ENCODE measurements at places on chromosomes 16 and 17.

- no peak for DNase-seq
Observed at GRCh38 chr17:40284085-40284713, 3.5 kb upstream of the CDC6 start.

DNA sequence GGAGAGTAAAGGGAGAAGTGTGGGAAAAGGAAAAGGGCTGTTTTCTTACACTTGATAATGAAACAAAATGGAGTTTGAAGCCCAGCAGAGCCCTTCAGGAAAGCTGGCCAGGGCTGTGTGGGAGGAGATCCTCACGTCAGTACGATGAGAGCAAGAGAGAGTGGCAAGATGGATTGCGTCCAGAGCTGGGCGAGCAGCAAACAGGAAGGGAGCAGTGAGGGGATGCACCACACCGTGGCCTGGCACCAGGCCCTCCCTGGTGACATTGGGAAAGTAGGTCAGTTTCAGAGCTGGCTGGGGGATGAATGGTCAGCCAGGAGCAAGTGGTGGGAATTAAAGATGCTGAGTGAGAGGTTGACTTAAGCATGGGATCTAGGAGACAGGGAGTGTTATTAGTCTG lies 273.6 kb downstream of the GRIN2A start:
- peak; percentile 79 for DNase-seq

DNA sequence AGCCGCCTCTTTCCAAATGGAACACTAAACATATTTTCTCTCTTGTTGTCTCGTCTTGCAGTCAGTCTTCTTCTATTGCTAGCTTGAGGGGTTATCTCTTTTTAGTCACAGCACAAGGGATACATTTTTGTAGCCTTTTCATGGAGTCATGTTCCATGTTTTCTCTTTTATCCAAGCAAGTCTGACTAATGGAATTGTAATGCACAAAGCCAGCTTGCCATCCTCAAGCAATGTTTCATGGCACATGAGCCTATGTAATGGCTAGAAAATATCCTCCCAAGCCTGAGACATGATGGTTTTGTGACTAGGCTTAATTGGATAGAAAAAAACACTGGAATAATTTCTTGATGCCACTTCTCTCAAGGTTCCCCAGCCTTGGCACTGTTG lies 414.6 kb upstream of the GOT2 start:
- no peak for DNase-seq

DNA sequence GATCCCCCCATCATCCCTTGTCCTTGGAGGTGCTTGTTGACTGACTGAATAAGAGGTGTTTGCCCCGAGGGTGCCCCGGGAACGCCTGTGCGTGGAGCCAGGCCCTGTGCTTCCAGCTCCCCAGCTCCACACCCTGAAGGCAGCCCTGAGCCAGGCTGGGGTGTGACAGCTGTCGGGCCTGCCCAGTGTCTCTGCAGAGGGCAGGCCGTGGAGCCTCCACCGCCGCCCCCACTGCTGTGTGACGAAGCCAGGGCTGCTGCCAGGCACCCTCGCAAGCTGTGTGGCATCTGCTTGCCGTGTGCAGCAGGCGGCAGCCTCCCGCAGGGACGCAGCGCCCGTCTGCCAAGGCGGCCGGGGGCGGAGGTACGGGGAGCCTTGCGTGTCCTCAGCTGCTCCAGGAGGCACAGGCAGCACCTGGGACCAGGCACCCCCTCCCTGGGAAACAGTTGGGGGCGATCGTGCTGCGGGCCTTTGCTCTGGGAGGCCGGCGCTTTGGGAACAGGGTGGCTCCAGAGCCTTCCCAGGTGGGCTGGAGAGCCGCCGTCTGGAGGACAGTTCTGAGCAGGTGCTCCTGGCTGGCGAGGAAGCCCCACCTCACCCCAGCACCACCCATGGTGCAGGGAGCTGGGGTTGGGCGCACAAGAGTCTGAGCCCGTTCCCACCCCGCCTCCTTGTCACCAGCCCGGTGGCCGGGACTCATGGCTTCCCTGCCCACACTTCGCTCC lies 26.6 kb downstream of the GSE1 start:
- DNase-seq: no peak

DNA sequence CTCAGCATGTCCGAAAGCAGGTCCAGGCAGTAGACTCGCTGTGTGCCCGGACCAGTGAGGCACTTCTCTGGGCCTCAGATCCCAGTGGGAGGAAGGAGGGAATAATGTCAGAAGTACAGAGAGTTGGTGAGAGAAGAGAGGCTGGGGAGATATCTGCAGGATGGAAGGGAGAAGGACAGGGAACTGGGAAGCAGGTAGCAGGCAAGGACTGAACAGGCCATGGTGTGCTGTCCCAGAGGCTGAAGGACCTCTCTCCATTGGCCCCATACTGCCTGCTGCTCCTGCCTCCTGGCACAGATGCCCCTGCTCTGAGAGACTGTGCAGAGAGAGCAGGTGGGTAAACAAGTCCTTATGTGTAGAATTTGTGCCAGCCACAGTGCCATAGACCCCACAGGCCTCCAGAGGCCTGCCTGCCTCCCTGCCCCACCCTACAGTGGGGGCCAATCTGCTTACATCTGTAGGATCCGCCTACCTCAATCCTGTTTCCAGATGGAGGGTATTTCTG lies 34.2 kb upstream of the CRHR1 start:
- DNase-seq: no peak

DNA sequence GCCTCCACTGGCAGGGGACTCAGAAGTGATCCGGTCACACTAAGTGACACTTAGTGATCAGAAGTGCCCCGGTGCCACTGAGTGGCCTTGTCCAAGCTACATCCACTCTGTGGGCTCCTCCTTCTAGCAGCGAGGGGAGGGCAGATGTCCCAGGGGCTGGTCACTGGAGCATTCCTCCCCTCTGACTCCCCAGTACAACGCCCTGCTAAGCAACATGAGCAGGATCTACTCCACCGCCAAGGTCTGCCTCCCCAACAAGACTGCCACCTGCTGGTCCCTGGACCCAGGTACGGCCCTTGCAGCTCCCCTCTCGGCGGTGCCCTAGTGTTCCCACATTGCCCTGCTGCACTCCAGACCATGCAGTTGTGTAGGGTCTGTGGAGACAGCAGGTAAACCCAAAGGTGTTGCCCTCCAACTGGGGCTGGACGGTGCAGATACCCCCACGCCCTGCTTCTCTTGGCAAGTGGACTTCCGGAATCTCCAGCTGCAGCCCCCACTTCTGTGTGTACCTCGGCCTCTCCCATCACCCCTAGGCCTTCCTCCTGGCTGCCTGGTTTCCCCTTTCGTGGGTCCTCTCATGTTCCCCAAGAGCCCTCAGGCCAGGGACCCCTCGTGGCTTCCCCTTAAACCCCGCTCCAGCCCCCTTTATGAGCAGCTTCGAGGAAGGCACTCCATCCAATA lies 2.1 kb downstream of the ACE start:
- DNase-seq: no peak

- no peak for DNase-seq
Observed at GRCh38 chr16:88923926-88924833, 52.8 kb downstream of the CBFA2T3 start.

DNA sequence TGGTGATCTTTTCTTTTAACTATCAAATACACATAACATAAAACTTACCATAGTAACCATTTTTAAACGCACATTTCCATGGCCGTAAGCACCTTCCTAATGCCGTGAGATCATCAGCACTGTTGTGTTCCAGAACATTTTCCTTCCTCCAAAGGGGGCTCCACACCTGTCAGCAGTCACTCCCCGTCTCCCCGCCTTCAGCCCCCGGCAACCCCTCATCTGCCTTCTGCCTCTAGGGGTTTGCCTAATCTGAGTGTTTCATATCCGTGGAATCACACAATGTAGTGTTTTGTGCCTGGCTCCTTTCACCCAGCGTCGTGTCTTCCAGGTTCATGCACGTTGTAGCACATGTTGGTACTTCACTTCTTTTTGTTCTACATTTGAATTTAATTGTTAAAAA lies 350.1 kb upstream of the TNRC6C start:
- DNase-seq: no peak

DNA sequence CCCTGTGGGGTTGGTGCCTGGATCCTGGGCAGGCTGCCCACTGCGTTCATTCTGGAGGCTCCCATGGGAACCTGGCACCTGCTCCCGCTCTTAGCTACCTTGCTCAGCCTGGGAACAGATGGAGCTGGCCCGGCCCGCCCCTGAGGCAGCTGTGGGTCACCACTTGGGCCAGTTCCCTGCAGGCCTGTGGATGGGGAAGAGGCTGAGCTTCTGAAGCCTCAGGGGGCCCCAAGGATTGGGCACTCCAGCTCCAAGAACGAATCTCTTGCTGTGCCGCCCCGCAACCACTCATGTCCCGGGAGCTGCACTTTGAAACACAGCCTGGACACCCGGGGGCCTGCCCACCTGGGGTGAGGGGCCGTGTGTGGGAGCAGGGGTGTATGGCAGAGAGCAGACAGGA lies 37.7 kb downstream of the BAHCC1 start:
- no peak for DNase-seq

DNA sequence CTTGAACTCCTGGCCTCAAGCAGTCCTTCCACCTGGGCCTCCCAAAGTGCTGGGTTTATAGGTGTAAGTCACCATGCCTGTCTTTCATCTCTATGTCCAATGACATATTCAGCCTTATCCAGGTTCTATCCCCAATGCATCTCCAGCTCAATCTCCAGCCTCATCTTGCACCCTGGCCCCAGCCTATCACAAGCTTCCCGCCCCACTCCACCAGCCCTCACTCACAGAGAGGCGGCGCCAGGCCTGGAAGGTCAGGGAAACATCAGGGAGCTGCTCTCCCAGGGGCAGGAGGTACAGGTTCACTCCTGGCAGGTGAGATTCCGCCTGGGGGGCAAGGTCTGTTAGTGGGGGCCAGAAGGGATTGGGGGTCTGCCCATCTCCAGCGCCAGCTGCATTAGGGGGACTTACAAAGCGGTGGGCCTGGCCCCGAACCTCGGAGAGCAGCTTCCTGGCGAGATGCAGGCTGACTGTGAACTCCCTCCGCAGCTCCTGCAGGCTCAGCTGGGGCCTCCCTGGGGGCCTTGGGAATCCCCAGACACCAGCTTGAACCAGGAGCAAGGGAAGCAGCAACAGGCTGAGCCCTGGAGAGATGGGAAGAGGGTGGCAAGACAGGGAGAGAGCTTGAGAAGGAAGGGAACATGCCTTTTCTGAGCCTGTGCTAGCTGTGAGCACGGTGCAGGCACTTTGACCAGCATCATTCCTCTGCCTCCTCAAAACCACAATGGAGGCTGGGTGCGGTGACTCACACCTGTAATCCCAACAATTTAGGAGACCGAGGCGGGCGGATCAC lies 3.0 kb downstream of the IL27 start:
- DNase-seq: no peak

DNA sequence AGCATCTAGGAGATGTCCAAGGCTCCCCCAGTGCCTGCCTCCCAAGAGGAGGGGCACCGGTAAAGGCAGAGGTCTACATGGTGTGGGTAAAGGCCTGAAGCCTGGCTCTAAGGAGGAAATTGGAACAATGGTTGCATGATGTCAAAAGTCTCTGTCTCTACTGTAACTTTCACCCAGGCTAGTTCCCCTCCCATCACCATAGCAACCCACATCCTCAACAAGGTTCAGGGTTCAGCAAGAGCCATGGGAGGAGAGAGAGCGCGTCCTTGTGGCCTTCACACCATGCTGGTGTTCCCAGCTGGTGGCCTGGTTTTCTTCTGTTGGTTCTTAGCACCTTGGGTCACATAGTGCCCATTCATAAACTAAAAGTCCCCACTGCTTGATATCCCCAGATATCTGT lies 196.7 kb upstream of the CDH5 start:
- no peak for DNase-seq

DNA sequence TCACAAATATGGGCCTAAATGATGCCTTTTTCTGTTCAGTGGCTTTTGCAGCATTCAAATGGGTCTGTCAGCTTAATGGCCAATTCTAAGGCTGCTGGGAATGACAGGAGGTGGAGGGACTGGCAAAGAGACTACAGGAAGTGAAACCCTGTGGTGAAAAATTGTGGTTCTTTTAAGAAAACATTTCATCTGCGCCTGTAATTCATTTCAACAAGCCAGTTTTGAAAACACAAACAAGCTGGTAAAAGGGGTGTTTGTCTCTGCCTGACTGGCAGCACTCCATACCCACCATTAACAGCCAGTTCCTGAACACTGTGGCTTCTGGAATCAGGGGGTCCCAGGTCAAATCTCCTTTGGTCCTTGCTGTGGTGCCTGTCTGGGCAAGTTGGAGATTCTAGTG lies 3.6 kb upstream of the KDM8 start:
- DNase-seq: no peak

Measured in substantia nigra (tissue), 51 donors.